Inflammatory macrophage treated with lipopolysaccharide for 1 hour (primary cell): ENCODE measurements at places on chromosomes 6 and 20.

DNA sequence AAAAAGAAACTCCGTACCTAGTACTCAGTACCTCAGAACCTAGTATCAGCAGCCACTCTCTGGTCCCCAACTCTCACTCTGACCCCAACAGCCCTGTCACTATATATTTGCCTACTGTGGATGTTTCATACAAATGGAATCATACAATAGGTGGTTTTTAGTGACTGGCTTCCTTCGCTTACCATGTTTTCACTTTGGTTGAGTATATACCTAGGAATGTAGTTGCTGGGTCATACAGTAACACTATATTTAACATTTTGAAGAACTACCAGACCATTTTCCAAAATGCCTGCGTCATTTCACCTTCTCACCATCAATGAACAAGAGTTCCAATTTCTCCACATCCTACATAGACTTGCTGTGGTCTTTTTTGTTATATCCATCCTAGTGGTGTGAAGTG is 283.2 kb downstream of the GMDS start:
- no peak for DNase-seq

DNA sequence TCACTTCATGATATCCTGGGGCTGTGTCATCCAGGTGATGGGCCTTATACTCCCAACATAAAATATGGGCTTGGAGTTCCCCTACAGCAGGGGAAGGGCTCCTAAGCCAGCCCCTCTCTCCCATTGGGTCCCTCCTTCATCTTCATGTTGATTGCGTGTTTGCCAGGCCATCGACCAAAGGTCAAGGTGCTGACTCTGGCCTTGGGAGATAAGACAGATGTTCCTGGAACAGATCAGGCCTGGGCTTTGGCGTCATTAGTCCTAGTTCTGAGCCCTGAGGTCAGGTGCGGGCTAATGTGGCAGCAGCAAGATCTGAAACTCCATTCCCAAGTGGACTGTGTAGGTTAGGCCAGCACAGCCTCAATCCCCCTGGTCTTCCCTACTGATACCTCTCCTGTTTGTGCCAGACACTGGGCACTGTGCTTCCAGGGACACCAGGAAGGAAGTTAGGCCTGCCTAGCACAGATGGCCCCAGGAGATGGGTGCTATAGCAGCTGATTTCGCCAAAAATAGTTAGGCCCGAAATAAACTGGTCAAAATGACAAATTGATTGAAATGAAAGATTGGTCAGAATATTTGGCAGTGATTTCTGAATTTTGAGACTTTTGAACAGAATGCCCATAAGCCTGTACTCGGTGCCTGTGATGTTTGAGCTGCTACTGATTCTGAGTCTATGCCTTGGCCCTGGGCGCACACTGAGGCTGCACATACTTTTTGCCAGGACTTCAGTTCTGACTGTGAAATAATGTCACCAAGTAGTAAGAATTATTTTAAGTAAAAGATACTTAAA is 28.8 kb downstream of the EPB41L1 start:
- no peak for DNase-seq

DNA sequence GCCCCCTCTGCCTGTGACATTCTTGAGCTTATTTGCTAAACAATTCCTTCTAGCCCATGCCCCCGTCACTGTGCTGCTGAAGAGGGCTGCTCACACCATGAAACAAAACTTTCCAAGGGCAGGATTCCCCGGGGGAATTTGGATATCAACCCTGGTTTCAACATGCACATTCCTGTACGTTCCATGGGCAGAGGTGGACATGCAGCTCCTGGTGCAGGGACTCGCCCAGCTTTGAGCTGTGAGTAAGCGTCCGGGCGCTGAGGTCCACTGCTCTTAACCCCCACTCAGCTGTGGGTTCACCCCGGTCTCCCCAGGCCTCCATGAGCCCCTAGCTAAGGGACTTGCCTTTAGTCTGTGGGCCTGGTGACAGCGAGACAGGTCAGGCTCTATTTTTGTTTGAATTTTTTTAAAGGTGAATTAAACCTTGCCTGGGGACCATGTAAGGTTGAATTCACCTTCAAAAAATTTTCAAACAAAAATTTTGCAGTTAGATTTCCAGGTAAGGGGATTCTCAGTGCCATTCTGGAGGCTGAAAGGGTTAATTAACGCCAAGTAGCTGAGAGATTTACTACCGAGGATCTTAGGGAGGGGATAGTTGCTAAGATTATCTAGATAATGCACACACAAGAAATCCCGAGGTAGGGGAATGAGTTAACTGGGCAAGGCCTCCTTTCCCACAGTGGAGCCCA is 70.3 kb upstream of the SLC22A23 start:
- DNase-seq = no peak

DNA sequence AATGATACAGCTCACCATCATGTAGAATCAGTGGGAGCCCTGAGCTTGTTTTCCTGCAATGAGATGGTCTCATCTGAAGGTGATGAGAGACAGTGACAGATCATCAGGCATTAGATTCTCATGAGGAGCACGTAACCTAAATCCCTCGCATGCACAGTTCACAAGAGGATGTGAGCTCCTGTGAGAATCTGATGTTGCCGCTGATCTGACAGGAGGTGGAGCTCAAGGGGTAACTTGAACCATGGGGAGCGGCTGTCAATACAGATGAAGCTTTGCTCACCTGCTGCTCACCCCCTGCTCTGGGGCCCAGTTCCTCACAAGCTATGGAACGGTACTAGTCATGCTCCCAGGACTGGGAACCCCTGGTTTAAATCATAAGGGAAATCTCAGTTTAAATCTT is 89.2 kb downstream of the THBS2 start:
- no peak for DNase-seq

DNA sequence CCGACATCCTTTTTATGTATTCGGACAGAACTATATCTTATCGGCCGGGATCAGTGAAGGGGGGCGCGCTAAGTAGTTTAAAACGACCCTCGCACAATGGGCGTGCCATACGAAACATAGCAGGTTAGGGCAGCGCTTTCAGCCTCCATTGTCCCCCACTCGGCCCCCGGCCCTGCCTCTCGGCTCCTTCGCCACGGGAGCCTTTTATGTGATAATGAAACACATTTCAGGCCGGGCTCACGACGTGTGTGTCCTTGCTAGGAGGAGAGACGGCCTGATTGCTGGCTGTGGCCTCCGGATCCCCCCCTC is 5.3 kb downstream of the FOXA2 start:
- no peak for DNase-seq

GRCh38 chr20:9626357-9626756 is 112.0 kb downstream of the LAMP5 start:
- no peak for DNase-seq

- no peak for DNase-seq
These were observed 47.1 kb upstream of the FOXP4 start for GRCh38 chr6:41498968-41499599.

DNA sequence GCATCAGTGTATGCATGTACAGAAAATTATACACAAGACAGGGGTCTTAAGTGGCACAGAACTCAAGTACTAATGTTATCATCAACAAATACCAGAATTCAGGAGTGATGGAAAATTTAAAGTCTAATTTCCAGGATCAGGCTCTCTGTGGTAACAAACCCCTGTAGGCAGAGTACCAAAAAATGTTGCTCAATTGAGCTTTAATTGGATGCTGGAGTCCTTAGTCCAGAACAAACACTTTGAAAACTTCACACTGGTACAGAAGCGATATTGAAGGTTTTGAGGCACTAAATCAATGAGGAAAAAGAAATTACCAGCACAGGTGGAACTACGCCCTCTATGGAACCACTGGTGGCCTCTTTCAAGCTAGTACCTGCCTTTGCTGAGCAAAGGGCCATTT is 113.1 kb downstream of the FOXC1 start:
- no peak for DNase-seq

GRCh38 chr20:41047975-41048305 is 19.3 kb downstream of the TOP1 start:
- DNase-seq = peak; percentile 71

- DNase-seq = no peak
These were observed 25.7 kb downstream of the DACT2 start for GRCh38 chr6:168293636-168294530.

- no peak for DNase-seq
These were observed 1.9 kb upstream of the TRIM38 start for GRCh38 chr6:25960734-25961133.

GRCh38 chr20:3901028-3901705 is 12.0 kb downstream of the PANK2 start:
- DNase-seq = peak; percentile 77

DNA sequence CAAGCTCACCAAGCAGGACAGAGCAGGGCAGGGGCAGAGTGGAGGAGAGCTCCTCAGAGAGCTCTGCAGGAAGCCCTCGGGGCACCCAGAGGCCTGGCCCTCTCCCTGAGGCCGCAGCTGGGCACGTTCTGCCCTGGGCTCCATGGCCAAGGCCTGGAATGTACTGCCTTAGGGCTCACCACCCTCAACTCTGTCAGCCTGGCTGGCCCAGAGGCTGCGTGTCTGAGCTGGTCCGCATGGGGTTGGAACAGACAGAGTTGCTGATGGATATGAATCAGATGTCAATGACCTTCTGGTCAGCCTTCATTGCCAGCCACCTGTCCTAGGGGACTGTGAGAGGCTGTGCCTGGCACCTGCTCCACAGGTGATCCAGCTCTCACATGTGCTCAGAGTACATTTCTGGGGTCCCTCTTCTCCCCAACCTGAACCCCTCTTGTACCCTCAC is 33.2 kb upstream of the PCMTD2 start:
- no peak for DNase-seq
